ENCODE measurements at places on chromosomes 6 and 20.

GRCh38 chr6:4545893-4546292, 230.3 kb upstream of the CDYL start:
- DNase-seq, result no peak

DNA sequence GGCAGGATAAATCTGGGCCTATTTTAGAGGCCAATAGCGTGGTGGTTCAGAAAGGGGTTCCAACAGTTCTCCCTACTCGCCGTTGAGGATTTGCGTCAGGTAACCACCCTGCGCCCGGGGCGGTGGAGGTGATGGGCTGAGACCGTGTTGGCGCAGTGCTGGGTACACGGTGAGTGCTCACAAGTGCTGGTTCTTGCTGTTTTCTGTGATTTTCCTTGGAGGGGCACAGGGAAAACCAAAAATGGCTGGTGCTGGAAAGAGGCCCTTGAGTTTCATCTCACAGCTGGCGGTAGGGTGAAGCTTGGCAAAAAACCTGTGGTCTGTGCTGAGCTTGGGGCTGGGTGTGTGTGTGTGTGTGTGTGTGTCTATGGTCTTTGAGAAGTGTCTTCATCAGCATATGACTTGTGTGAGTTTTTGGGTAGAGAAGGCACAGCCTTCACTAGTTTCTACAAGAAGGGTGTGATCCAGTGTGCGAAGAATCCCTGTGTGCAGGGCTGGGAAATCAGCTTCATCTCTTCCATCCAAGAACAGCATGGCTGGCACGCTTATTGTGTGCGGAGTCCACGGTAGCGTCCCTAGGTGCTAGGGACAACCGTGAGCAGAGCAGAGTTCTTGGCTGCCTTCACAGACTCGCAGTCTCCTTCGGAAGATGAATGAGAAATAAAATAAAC, 35.3 kb upstream of the SCRT2 start:
- no peak for DNase-seq

DNA sequence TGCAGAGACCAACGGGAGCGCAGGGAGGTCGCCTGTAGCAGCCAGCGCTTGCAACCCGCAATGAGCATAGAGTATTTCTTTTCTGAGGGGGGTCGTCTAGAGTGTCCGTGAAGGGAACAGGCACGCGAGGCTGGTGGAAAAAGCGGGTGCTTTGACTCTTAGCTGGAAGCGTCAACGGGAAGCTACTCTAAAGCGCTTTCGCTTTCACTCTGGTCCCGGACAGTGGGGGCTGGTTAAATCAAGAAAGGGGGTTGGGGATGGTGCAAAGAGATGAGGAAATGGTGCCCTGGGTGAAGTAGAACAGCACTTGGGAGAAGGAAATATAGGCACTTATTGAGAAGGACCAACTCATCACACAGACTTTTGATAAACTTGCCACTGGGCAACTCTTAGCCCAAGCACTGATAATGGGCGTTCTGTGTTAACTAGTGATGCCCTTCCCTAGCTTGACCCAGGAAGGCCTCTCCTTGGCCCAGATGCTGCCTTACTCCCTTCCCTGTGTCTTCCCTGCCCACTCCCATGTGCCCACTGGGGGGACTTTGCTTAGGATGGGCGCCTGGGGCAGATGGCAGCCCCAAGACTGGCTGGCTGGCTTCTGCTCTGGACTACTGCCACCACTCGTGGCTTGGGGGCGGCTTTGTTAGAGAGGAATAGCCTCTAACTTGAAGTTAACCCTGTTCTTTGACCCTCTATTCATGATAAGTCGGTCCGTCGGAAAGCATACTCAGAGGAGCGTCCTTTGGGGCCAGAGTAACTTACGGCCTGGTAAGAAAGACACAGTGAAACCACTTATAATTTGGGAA, 585 bp downstream of the PSMB9 start:
- DNase-seq, result no peak

DNA sequence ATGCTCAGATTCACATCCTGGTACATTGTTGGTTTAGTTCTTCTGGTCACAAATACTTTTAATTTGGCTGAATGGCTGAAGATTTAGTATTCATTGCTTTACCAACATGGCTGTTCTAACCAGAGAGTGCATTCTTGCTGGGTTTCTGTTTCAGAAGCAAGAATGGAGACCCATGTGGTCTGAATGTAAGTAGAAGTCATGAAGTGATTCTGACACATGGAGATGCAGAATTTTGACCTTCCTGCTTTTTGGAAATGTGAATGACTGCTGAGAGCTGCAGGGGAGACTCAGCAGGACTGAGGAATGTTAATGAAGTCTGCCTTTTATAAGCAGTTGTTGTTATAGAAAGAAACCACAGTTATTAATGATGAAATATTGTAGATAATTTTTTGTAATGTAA, 576.1 kb upstream of the MARCKS start:
- no peak for DNase-seq

GRCh38 chr20:3208786-3209256, 477 bp upstream of the ITPA start:
- DNase-seq, result no peak

DNA sequence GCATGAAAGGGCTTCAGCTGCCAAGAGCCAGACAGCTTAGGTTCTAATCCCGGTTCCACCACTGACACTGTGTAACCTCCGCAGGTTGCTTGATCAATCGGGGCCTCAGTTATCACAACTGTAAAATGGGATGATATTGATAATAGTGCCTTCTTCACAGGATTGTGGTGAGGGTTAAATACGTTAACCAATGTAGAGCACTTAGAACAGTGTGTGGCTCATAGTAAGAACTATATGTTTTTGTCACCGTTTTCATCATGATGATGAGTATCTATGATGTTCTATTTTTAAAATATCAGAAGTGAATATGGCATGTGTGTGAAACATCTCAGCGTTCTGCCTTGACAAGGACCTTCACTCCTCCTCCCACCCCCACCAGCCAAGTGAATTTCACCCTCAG, 10.3 kb upstream of the MAPK13 start:
- no peak for DNase-seq

DNA sequence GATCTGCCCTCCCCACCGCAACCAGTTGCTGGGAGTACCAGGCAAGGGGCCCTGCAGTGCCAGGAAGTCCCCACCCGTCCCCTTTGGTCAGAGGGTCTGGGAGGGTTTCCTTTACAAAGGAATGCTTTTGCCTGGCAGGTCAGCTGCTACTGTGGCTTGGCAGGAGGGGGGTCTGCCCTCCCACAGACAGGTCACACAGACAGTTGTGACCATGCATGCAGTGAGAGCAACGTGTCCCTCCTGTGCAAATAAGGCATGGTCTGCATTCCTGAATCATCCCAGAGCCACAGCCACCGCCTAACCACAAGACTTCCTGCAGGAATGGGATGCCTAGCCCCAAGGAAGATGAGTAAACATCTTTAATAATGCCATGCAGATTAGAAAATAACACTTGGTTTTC, 439 bp upstream of the F13A1 start:
- DNase-seq, result no peak

DNA sequence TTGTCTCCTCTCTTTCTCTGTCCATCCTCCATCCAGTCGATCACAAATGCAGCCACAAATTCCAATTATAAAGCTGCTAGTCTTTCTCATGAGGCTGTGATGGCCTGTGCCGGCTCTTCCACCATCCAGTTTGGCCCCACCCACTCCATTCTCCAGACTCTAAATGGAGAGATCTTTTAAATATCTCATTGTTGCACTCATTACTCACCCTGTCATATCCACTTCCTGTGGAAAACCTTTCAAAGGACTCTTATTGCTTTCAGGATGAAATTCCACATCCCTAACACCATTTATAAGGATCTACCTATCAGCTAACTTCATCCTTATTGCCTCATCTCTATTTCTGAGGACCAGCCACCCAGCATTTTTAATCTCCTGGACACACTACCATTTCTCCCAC, 70.6 kb downstream of the NRN1 start:
- DNase-seq, result no peak

DNA sequence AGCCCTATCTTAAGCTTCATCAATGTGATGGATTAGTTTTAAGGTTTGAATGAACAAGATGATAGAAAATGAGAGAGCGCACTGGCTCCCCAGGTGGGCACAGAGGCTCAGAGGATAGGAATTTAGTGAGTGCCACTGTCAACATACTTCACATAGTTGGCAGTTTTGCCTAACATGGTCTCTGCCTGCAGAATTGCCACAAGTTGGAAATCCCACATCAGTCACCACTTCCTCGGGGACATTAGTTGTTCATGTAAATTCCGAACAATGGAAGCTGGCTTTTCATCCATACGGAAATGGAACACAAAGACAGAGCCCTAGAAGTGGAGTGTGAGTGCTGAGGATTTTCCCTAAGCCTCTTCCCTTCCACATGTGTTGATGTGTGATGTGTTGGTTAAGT, 123.9 kb upstream of the PHACTR1 start:
- no peak for DNase-seq

- DNase-seq, result no peak
Measured at GRCh38 chr20:49765846-49766541, 46.6 kb upstream of the SLC9A8 start.

GRCh38 chr20:63309261-63310071, 16.5 kb downstream of the COL20A1 start:
- no peak for DNase-seq

DNA sequence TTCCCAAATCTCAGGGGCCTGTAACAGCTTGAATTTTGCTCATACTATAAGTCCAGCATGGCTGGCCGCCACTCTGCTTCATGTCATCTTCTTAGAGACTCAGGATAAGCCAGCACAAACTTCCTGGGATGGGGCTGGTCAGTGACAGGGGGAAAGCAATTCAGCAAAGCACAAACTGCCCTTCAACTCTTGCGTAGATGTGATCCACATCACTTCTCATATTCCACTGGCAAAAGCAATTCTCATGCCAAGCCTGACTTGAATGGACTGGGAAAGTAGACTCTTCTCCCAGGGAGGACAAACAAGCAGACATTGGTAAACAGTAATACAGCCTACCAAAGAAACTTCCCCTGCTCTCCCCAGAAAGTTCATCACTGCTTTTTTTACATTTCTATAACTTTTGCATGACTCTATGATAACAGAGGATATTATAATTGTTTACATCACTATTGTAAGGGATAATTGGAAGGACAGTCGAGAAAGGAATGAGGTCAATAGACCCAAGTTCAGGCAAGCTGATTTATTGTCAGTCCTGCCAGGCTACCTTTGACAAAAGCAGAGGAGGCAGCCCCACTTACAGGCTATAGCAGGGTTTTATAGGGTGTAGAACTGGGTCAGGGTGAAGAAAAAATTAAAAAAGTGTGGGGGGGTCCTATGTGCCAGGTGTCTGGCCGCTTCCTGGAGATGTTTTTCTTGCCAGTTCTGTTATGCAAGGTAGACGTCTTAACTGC, 37.4 kb downstream of the RBM24 start:
- no peak for DNase-seq

- DNase-seq, result no peak
Measured at GRCh38 chr20:19835533-19836222, 77.6 kb downstream of the RIN2 start.

- DNase-seq, result no peak
Measured at GRCh38 chr6:166168616-166169548, 1.2 kb upstream of the TBXT start.

- DNase-seq, result no peak
Measured at GRCh38 chr6:169775321-169775720, 23.9 kb downstream of the ERMARD start.

DNA sequence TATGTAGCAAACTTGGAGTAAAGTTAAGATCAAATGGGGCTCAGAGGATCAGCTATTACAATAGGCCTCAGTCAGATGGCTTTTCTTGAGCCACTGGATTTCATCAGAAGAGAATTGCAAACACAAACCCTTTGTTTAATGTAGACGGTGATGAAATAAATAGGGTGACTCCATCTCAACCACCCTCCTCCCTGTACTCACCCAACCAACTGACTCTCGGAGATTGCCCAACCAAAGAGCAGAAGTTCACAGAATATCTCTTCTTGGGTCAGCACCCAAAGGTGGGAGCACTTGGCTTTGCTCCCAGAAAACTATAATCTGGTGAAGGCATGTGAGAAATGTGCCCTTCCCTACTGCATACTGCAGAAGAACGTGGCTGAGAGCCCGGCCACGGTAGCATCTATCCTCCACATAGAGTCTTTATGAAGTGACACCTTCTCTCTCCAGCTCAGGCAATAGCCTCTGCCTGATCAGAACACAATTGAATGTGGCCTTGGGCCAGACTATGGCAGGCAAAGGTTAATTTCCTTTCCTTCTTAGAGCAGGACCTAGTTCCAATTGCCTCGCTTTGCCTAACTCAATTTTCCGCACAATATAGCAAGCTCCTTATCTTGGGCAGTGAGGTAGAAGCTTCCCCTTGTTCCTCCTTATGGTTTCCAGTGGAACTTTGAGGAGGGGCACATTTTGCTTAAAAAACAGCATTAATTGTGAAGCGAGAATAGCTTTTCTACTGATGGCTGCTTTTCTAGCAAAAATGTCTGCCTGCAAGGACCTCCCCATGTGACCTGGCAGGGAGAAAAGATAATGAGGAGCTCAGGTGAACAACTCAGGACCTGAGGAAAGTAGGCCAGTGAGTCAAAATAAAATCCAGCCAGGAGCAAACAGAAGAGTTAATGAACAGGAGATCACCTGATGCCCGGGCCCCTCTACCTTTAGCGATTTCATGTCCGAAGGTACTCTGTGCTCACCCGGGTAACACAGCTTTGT, 79.4 kb downstream of the GFOD1 start:
- no peak for DNase-seq

- DNase-seq, result no peak
Measured at GRCh38 chr6:89924231-89924630, 30.0 kb downstream of the GJA10 start.

- DNase-seq, result peak; percentile 49
Measured at GRCh38 chr6:149028767-149029405, 282.1 kb downstream of the UST start.

DNA sequence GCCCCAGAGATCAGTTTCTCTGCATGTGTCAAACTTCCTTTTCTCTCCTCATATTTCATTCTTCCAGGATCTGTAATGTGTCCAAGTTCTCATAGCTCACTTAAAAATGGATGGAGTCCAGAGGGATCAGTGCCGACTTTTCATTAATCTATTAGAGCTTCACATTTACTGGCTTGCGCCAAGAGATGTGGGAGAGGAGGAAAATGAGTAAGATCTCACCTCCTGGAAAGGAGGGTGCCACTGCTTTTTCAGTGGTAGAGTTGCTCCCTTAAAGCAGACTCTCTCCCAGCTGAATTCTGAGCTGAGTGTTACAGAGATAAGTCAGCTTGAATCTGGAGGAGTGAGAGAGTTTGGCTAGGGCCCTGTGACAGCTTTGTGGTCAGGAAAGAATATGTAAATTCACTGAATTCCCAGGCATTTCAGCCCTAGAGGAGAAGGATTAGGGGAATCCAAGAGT, 175.9 kb downstream of the SOX4 start:
- no peak for DNase-seq

GRCh38 chr6:36739947-36740817, 42.6 kb downstream of the RAB44 start:
- no peak for DNase-seq

GRCh38 chr20:32674362-32674789, 635 bp upstream of the C20orf203 start:
- DNase-seq, result peak; percentile 57

GRCh38 chr6:14936861-14937260, 309.0 kb upstream of the JARID2 start:
- DNase-seq, result no peak

- no peak for DNase-seq
Measured at GRCh38 chr20:13526551-13526950, 112.2 kb downstream of the TASP1 start.
